HFF-Myc (cell line): ENCODE measurements at places on chromosomes 2 and 18.

DNA sequence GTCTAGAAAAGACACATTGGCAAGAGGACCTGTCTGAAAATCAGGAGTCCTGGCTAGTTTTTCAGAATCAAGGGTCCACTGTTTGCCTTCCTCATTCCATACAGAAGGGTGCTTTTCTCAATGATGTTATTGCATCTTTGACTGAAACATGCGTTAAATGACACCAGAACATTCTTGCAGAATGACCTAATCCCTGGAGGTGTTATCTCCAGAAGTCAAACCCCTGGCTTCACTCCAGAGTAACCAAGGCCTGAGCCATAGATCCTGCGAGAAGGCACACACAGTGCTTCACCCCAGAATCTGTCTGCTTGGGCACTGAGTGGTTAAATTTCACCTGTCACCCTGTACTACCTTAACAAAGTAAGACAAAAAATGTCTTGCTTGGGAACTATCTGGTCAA is 1055.2 kb upstream of the FANCL start:
- no peak for DNase-seq

GRCh38 chr2:174856447-174856846 is 92.2 kb upstream of the CHRNA1 start:
- DNase-seq, result no peak

DNA sequence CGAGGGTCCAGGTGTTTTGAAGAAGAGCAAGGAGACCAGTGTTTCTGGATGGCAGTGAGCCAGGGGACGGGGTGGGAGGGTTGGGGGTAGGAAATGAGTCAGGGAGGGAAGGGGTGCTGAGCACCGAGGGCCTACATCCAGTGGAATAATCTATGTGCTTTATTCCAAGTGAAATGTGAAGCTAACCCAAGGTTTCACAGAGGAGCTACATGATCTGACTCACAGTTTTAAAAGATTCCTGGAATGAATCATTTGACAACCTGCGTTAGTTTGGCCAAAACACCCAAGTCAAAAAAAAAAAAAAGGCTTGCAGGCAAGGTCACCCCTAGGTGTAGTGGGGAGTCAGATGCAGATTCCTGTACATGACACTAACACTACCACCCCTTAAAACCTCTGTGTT is 419.7 kb upstream of the MEX3C start:
- DNase-seq, result no peak

DNA sequence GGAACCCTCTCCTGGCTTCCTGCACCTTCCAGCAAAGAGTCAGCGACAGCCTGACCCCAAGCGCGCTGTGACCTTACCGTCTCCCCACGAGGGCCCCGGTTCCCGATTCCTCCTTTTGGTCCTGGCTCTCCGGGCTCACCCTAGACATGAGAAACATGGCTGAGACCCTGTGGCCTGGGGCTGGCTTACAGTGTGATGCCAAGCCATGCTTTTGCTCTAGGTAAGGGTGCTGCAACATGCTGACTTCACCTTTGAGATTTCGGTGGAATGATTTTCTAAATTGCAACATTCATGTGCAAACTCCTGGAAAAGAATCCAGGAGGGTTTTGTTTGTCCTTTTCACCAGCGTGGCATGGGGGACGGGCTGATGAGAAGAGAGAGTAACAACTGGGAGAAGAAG is 63.9 kb downstream of the COL6A3 start:
- no peak for DNase-seq

DNA sequence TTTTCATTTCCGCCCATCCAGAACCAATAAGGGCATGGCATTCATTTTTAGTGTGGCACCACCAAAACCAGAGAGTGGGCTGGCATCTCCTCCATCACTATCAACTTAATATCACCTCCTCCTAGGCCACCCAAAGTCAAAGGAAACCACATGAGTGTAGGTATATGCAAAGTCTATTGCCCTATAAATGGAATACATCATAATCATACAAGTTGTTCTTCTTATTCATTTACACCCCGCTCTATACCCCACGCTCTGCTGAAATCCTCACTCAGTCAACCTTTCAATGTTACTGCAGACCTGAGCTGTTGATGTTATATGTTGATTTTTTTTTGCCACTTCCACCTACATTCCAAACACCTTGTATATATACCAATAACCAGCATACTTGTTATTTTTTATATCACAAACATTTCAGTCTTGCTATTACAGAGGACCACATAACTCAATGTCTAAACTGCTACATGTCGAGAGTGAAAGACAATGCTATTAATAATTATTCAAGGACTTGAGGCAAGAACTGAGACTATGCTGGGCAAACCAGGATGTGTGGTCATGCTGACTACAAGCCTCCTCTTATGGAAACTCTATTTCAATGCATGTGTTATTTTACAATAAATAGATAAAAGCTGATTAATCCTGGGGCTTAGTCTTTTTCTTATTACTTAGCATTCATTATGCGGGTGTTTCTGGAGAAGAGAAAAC is 466.5 kb upstream of the ID2 start:
- DNase-seq, result no peak

DNA sequence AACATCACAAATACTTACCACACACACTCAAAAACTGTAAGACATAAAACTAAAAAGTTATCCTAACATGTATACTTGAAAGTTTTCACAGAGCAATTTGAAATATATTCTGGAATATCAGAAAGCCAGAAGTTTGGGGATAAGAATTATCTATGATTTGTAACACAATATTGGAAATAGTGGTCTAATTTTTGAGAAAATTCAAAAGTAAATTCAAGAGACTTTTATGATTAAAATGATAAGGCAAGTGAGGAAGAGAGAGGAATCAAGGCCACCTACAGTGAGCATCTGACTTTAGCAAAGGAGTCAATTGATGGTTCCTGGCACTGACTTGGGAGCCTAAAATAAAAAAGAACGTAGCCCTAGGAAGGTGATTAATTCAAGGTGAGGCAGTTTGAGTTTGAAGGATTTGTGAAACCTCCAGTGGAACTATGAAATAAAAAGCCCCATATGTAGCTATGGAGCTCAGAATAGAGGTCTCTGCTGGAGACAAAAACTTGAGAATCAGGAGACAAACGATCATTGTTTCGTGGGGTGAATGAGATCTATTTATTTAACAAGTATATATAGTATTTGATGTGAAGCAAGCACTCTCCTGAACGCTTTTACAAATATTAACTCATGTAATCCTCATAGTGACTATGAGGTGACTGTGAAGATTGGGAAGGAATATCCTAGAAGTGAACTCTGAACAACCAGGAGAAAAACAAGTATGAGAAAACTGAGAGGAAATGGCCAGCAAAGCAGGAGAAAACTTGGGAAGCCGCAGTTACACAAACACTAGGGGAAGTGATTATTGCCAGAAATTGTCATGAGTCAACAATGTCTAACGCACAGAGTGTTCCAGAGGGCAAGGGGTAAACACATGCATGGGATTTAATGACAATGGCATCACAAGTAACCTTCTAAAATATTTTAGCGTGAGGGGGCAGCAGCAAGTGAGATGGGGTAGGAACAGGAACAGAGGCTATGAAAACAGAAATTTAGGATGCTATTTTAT is 12.8 kb downstream of the TFPI start:
- peak; percentile 50 for DNase-seq

DNA sequence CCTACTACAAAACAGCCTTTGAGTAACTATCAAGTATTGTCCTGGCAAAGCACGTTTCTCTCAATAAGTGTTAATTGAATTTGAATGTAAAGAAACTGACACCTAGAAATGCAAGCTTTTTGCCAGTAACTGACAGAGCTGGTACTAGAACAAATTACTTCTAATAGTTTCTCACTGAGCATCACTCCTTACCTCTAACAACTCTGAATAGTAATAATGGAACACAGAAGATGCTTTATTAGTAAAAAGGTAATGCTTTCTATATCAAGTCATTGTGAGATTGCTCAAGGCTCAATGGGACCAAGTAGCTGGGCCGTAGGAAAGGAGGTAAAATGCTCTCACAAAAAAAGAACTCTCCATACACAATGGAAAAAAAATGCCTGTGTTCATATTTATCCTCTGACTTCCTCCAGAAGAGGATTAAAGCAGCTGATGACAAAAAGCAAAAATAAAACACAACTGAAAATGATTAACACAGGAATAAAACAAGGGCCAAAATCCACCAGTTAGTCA is 11.8 kb downstream of the RASGRP3 start:
- DNase-seq, result no peak

- peak; percentile 77 for DNase-seq
Measured at GRCh38 chr2:25521665-25522387, 151.6 kb downstream of the DTNB start.

- no peak for DNase-seq
Measured at GRCh38 chr18:75198036-75198435, 10.9 kb downstream of the PTGR3 start.

- DNase-seq, result no peak
Measured at GRCh38 chr2:39139511-39140237, 18.8 kb upstream of the SOS1 start.
